ENCODE measurements at places on chromosomes 12 and 14. TPM values are rescaled to one million over a fixed set of nuclear protein-coding genes. Genes with fewer than 3 reads are reported as not detected.

VTI1B gene
- total RNA-seq, result 64.6 TPM

DNA sequence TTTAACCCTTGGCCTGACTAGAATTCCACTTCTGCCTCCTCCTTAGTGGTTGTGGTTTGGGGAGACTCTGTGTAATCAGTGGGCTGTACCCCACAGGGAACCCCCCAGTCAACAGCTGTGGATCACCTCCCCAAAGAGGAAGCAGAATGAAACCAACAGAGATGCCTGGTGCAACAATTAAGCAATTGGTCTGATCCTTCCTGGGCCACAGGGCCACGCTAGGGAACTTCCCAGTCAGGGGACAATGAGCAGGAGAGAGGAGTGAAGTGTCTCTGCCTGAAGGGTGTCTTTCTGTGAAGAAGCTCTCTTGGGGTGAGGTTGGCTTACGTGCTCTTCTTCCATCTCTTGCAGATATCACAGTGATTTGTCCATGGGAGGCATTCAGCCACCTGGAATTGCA lies 8.2 kb downstream of the PDE6H start:
- no peak overlapping the region for H3K4me3 ChIP-seq
- no peak overlapping the region for H3K27ac ChIP-seq
- DNase-seq, result no peak
- no peaks in the 10 kb centered on the region for H3K36me3 ChIP-seq
- no peaks in the 10 kb centered on the region for H3K27me3 ChIP-seq

NUAK1 gene
- 7.2 TPM for total RNA-seq

DNA sequence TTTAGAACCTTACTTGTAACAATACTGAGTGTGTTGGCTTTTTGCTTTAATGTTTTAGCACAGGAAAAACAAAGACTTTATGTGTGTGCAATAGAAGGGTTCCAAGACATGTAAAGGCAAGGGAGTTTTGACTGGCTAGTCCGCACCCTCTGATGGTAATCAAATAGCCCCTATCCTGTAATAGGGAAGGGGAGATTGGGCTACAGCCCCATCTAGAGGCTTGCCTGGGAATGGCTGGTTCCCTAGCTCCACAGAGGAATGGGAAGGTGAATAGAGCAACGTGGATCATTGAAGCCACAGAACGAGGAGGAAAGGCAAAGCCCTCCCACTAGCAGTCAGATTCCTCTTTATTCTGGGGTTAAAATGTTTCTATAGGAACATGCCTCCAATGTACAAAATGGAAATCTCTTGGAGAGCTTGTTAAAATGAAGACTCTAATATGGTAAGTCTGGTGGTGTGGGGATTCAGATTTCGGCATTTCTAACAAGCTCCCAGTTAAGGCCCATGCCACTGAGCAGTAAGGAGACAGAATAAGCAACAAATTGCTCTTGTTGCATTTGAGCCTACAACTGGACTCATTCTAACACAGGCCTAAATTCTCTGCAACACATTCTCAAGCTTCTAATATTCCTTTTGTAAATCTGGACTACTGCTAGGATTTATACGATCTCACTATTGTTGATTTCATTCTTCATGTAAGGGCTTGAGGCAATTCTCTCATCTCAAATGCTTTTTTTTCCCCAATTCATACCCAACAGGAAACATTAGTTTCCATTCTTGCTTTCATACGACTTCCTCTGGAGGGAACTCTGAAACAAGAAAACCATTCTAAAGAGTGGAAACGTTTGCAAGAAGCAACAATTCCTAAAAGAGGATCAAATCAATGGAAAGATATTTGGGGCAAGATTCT lies 57.1 kb downstream of the NIN start:
- no peak overlapping the region for H3K4me3 ChIP-seq
- DNase-seq, result peak; percentile 50
- no peaks in the 10 kb centered on the region for H3K27me3 ChIP-seq

DNA sequence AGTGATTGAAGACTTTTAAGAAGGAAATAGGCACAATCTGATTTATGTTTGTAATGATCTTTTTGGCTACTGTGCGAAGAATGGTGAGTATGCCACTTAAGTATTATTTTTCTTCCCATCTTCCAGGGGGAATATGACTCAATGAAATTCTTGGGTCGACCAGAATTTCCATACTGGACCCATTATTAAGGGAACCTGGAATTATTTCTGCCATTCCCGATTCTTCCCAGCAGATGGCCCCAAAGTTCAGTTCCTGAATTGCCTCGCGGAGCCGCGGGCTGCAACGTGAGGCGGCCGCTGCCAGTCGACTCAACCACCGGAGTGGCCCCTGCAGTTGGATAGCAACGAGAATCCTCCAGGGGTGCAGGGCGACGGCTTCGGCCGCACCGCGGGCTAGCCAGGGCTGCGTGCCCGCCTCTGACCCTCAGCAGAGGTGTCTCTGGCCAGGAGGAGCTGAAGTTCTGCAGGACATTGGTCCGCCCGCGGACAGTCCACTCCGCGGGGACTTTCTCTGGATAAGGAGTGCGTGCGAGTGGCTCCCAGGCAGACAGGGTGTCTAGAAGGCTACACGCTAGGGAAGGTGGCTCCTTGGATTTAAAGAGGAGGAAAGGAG lies 628 bp upstream of the TSHR start:
- no peaks in the 10 kb centered on the region for H3K36me3 ChIP-seq
- no peak overlapping the region for H3K27ac ChIP-seq
- peaks cover 29% of the 10 kb centered on the region for H3K27me3 ChIP-seq

KCNK10 gene
- not detected for total RNA-seq

DNA sequence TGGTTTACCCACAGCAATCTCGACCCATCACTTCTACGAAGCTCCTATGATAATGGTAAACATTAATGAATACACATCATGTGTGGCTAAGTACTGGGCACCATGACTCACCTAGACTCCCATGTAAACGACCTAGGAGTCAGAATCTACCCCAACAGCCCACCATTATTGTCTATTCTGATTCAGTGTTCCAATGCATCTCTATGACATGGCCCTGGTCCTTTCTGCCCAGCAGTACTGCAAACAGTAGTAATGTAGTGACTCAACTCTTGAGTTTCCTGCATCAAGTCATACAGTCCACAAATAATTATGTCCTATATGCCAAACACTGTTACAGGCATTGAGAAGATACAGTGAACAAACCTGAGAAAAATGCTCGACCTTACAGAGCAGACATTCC lies 14.6 kb downstream of the GTF2A1 start:
- DNase-seq, result no peak
- H3K27ac ChIP-seq, result no peak overlapping the region
- H3K4me3 ChIP-seq, result no peak overlapping the region
- peaks cover 42% of the 10 kb centered on the region for H3K36me3 ChIP-seq
- no peaks in the 10 kb centered on the region for H3K4me1 ChIP-seq
- H3K27me3 ChIP-seq, result no peaks in the 10 kb centered on the region

TTC9 gene
- total RNA-seq, result 2.0 TPM

- no peak for DNase-seq
- no peak overlapping the region for H3K4me3 ChIP-seq
- H3K27me3 ChIP-seq, result no peaks in the 10 kb centered on the region
- no peaks in the 10 kb centered on the region for H3K36me3 ChIP-seq
Measured at GRCh38 chr12:50566066-50566465, 61.3 kb downstream of the DIP2B start.

DNA sequence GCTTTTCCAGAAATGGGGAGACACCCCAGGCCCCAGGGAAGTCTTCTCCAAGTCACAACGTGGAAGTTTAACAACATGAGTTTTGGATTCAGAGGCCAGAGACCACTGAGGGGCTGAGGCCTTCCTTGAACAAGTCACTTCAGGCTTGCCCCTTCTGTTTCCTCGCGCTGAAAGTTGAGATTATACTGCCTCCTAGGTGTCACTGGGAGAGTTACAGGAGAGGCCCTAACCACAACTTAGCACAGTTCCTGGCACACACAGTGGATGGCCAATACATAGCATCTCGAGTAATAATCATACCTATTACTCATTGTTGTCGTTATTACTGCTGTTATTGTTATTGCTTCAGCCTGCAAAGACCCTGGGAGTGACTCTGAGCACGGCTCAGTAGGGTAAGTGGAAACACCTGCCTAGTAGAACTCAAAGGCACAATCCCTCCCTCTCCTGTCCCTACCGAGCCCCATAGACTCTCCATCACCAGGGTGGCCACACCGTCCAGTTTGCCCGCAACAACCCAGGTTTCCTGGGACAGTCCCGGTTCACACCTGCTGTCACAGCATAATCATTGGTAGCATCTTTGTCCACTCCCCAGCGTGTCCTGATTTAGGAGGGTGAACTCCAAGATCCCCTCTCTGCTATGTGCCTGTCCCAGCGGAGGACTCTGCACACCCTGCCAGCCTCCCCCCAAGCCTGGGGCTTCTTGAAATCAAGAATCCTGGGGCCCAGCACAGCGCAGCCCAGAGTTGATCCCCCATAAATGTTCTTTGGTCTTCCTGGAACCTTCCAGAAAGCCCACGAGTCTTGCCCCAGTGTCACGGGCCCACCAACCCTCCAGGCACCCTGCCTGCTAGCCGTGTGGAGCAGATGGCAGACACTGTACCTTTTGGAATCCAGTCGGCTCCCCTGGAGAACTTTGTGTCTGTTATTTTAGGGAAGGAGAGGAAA lies 85.0 kb downstream of the SYNE3 start:
- H3K36me3 ChIP-seq, result no peaks in the 10 kb centered on the region
- peak; percentile 48 for DNase-seq
- H3K4me1 ChIP-seq, result no peaks in the 10 kb centered on the region
- no peak overlapping the region for H3K4me3 ChIP-seq
- no peaks in the 10 kb centered on the region for H3K27me3 ChIP-seq

GRCh38 chr12:105502426-105502930 lies 172.0 kb downstream of the C12orf75 start:
- H3K27ac ChIP-seq, result no peak overlapping the region
- no peaks in the 10 kb centered on the region for H3K36me3 ChIP-seq
- no peaks in the 10 kb centered on the region for H3K4me1 ChIP-seq
- no peak overlapping the region for H3K4me3 ChIP-seq

KRT75 gene
- total RNA-seq, result not detected

DNA sequence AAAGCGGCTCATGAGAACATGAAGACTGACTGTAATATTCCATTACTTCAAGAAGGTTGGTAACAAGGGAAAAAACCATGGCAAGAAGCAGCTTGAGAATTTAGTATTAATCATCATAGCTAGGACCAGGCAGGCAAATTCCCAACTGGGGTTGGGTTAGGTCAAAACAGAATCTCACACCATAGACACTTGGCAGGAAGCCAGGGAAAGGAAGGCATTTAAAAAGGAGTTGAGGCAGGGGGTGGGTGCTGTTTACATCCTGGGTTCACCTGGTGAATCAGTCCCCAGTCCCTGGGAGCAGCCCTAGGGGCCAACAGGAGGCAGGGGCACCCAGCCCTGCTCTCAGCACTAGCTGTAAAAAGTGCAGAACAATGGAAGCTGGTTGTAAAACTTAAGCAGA lies 108.6 kb downstream of the EGLN3 start:
- H3K36me3 ChIP-seq, result no peaks in the 10 kb centered on the region
- no peaks in the 10 kb centered on the region for H3K27me3 ChIP-seq
- no peak overlapping the region for H3K27ac ChIP-seq

DNA sequence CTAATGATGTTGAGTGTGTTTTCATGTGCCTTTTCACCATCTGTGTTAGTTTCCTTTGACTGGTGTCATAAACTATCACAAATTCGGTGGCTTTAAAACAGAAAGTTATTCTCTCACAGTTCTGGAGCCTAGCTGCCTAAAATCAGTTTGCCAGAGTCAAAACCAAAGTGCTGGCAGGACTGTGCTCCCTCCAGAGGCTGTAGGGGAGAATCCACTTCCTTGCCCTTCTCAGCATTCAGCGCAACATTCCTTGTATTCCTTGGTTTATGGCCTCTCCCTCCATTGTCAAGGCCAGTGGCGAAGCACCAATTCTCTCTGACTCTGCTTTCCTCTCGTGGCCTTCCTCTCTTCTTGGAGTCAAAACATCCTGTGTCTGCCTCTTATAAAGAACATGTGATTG lies 174.2 kb upstream of the PDE3A start:
- no peaks in the 10 kb centered on the region for H3K36me3 ChIP-seq
- H3K4me3 ChIP-seq, result no peak overlapping the region
- H3K27me3 ChIP-seq, result no peaks in the 10 kb centered on the region

CLEC4C gene
- total RNA-seq, result not detected

GRCh38 chr14:53743371-53743770 lies 213.3 kb downstream of the BMP4 start:
- no peak overlapping the region for H3K27ac ChIP-seq
- DNase-seq, result no peak
- no peaks in the 10 kb centered on the region for H3K36me3 ChIP-seq
- no peaks in the 10 kb centered on the region for H3K4me1 ChIP-seq

SERPINA3 gene
- not detected for total RNA-seq

TCL1B gene
- total RNA-seq, result not detected

IGFBP6 gene
- 58.9 TPM for total RNA-seq

- H3K4me1 ChIP-seq, result peaks cover 9% of the 10 kb centered on the region
- no peaks in the 10 kb centered on the region for H3K36me3 ChIP-seq
- no peaks in the 10 kb centered on the region for H3K27me3 ChIP-seq
- no peak for DNase-seq
Measured at GRCh38 chr14:38837343-38838048, 265.5 kb downstream of the SEC23A start.

SLC7A7 gene
- 1.3 TPM for total RNA-seq

GRCh38 chr12:91877456-91878235 lies 268.0 kb downstream of the BTG1 start:
- no peak overlapping the region for H3K27ac ChIP-seq
- H3K4me3 ChIP-seq, result no peak overlapping the region
- H3K36me3 ChIP-seq, result no peaks in the 10 kb centered on the region
- DNase-seq, result no peak

DNA sequence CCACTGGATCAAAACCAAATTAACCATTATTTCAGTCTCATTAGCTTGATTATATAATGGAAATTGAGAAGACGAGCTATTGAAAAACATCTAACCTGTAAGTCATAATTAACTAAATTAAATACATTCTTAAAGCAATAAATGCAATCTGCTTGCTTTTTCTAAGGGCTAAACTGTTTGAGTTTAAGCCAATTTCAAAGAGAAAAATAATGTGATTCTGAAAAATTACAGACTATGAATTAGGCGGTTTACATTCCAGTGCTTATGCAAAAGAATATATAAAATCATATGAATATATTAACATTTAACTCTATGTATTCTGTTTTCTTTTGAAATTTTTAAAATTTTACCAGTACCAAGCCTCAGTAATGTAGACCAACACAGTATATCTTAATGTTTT lies 1349.4 kb downstream of the FSCB start:
- H3K4me1 ChIP-seq, result no peaks in the 10 kb centered on the region
- no peak overlapping the region for H3K27ac ChIP-seq
- no peak for DNase-seq

DNA sequence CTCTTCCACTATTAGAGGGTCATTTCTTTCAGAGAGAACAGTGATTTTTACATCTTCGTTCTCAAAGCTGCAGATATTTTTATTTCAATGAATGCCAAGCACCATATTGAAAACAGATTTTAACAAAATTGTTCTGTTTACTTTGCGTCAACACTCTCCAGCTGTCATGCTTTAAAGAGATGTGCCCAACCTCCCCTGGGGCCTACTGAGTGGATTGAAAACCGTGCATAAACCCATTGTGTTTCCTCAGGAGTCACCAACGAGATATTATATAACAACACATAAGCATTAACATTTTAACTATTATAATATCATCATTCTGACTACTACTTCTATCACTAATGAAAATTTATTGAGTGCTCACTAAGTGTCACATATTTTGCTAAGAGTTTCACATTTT lies 81.6 kb downstream of the MYF5 start:
- no peaks in the 10 kb centered on the region for H3K36me3 ChIP-seq
- no peak for DNase-seq
- H3K4me3 ChIP-seq, result no peak overlapping the region
- no peak overlapping the region for H3K27ac ChIP-seq
- H3K27me3 ChIP-seq, result no peaks in the 10 kb centered on the region

ACACB gene
- 52.3 TPM for total RNA-seq

Data from cardiac muscle cell (in vitro differentiated cells and primary cell).